ENCODE measurements at places on chromosomes 2 and 18.

DNA sequence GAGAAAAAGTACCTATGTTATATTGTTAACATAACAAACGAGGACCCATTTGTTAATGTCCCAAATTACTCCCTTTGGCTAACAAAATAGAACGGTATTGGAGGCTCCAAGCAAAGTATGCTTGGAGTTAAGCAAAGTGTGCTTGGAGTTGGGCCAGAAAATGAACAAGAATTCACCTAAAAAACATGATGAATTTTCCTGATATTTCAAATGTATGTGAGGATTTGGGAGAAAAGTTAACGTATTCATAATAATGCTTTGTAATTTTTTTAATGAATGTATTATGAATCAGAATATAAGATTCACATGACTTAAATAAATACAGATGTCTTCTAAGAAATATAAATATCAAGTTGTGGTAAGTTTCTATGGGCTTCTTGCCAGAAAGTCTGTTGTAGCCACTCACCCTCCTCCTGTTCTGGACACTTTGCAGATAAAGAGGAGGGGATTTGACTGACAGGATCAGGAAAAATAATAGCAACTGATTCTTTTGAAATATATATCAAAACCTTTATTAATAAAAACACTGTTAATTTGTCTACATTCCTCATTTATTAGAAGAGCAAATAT is 423.7 kb upstream of the MMADHC start:
- DNase-seq: no peak

GRCh38 chr2:126793885-126794613 is 104.6 kb upstream of the TEX51 start:
- DNase-seq: no peak

GRCh38 chr18:73785300-73785699 is 362.3 kb downstream of the FBXO15 start:
- no peak for DNase-seq

- DNase-seq: no peak
These were observed 101.9 kb upstream of the SMIM21 start for GRCh38 chr18:75529394-75529793.
